Activated CD4-positive, alpha-beta T cell treated with anti-CD3 and anti-CD28 coated beads for 36 hours (primary cell): ENCODE measurements at places on chromosomes 1 and 21. TPM values are rescaled to one million over a fixed set of nuclear protein-coding genes. Genes with fewer than 3 reads are reported as not detected.
A peak's percentile ranks its signal among the peaks of the same experiment; 100 is the strongest.

DNA sequence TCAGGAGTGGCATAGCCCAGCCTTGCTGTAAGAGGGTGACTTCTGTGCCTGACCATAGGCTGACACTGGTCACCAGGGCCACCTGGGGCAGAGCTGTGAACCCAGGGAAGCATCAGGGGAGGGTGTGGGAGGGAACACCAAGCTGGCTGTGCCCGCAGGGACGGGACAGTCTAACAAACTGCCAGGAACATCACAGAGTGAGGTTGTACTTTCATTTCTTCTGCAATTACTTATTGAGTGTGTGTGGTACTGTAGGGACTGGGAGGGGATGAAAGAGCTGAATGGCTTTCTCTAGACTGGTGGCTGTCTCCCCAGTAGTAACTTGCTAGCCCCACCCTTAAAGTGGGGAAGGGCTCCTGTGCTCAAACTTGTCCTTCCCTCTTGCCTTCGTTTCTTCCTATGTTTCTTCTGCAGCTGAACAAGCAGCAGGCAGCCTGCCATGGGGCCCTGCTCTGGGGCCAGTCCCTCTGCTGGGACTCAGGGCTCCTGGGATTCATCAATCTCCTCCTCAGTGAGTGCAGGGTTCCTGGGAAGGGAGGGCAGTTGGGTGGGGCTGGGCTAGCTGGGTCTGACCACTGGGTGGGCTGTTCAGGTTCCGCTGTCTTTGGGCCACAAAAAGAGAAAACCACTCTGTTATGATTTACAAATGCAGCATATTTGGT is 39.7 kb upstream of the ETV3 start:
- no peak for DNase-seq

DNA sequence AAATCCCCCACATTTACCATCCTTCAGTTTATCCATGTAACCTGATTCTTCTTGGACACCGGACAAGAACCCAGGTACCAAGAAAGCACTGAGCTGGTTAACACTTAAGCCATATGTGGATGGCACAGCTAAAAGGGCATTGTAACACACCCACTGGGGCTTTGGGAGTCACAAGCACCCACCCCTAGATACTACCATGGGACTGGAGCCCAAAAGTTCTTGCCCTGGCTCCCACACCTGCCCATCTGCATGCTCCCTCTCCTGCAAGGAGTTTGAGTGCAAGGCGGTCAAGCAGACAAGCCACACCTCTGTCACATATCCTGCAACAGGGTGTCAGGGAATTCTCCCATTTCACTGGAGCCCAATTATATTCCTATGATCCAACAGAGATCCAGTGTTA is 270.1 kb downstream of the USH2A start:
- no peak for DNase-seq

GRCh38 chr1:231420299-231420958 is 1.7 kb downstream of the EGLN1 start:
- DNase-seq: peak; percentile 27

- no peak for DNase-seq
These were observed 20.0 kb upstream of the CD101 start for GRCh38 chr1:116981521-116982037.

GRCh38 chr21:46423546-46424038 is 35.1 kb upstream of the DIP2A start:
- no peak for DNase-seq

- no peak for DNase-seq
These were observed 79.6 kb downstream of the NKAIN1 start for GRCh38 chr1:31159869-31160611.

GRCh38 chr21:33478182-33478581 is 1.6 kb downstream of the TMEM50B start:
- DNase-seq: no peak

- peak; percentile 41 for DNase-seq
These were observed 129.2 kb downstream of the ADAMTS1 start for GRCh38 chr21:26715878-26716506.

DNA sequence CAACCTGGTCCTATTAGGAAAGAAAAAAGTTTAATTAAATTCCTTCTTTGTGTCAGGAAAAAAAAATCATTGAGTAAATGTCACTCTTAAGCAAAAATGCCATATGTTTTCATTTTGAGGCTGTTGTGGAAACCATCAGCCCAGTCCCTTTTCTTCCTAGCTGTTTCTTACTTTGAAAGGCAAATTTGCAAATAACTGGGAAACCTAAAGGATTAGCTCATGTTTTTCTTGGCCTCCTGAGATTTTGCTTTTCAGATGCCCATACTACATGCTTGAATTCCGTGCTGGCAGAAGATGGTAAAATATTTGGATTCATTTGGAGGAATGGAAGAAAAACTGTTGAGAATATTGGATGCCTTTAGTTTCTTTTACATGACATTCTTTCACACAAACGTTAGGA is 182.1 kb upstream of the ADAMTS5 start:
- DNase-seq: no peak

DNA sequence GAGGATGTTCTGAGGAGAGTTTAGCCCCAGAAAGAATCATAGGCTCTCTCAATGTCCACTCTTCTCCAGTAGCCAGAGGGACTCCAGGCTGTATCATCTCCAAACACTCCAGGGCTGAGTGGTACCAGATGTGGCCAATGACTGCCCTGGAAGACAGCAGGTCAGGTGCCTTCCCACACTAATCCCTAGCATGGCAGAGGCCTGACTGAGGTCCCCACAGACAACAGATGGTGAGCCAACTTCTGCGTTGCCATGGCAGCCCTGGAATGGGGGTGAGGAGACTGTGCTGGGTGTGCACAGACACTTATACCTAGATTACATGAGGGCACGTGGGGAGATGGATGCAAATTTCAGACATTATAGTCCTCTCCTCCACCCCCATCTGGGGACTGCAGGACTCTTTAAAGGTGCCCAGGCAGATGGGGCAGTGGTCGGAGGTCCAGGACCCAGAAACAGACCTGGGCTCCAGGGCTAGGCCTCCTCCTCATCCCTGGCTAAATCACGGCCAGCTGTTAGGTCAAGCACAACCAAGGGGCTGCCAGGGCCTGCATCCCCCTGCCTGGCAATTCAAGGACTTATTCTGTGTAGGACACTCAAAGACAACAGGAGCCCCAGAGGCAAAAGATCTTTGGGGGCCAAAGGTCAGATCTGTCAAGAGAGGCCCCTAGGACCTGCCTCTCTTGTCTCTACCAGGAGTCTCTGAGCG is 42.9 kb downstream of the CAMK2N1 start:
- DNase-seq: no peak

DNA sequence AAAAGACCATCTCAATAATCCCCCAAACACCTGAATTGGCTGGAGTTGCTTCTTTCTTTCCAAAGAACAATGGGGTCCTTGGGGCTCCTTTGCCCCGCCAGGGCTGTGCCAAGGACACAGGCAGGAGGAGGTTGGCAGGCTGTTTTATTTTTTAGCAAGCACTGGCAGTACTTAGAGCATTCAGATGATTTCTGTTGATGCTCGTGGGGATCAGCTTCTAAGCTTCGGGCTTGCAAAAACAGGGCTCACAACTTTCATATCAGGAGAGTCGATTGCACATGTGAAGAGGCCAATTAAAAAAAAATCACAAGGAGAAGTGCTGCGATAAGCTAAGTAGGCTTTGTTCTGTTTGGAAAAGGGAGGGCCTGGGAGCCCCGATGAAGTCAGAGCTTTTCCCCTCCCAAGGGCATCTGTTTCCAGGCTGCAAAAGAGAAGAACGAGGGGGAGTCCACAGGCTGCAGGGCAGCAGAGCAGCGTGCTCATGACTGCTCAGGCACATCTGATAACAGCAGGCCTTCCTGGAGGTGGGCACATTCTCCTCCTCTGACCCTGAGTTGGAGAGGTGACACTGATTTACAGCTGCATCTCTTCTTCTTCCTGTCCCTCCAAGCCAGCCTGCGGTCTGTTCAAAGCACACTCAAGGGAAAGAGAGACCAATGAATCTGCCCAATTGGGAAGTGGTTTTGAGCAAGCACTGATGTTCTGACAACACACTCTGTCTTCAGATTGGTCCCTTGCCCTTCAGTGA is 27.3 kb upstream of the BCAR3 start:
- DNase-seq: peak; percentile 26

DNA sequence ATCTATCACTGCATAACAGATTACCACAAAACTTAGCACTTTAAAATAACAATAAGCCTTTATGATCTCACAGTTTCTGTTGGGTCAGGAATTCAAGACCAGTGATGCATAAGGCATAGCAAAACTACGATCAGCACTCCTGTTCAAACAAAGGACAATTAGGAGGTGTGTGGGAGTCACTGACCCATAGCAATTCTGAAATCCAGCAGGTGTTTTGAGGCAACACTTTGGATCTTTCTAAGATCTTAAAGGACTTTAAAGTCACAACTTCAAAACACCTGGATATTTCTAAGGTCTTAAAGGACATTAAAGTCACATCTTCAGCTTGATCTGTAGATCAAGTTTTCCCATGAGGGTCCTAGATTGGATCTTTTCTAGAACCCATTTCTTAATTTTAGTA is 35.3 kb downstream of the AKT3 start:
- no peak for DNase-seq

GRCh38 chr1:79792219-79792930 is 785.8 kb upstream of the ADGRL4 start:
- DNase-seq: no peak

Gene NBPF4
- not detected for total RNA-seq

DNA sequence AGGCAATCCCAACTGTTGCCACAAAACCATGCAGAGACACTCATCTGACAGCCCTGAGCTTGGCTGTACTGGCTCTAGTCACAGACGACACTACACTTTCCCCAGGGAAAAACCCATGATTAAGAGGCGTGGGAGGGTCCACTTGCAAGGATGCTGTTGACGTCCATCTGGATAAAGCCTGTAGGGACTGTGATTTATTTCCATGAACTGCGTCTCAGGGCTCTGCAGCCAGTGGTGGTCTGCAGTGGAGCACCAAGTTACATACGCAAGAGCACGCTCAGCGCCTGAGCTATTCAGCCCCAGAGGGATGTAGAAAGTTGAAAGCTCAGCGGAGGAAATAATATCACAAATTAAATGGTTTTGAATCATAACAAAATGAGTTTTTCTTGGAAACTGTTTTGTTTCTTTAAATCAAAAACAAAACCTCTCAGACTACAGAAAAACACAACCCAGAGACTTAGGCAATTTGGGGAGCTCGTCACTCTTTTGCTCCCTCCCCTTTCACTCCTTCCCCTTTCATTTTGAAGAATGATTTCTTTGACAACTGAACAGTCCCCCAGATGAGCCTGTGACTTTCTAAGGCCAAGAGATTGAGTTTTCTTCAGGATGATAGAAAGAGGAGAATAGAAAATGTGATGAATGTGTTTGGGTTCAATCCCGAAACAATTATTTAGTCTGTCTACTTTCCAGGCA is 71.2 kb downstream of the NGF start:
- DNase-seq: no peak

GRCh38 chr1:9569267-9569666 is 19.4 kb upstream of the TMEM201 start:
- DNase-seq: no peak

- peak; percentile 30 for DNase-seq
These were observed 722 bp downstream of the LZIC start for GRCh38 chr1:9942399-9942938.

DNA sequence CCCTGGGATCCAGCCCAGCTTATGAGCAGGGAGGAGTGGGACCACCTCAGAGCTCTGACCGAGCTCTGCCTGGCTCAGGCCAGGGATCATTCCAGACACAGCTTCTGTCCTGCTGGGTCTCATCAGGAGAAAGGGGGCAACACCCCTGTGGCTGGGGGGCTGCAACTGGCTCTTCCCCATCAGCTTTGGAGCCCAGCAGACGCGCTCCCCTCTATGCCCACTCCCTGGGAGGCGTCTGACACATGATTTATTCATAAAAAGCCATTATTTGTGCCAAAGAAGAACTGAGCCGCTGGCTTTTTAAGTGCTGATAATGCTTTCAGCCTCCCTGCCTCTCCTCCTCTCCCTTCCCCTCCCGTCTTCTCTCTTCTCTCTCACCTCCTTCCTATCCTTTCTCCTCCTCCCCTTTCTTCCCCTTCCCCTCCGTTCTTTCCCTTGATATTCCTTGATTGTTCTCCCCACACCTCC is 25.0 kb downstream of the FOXO6 start:
- no peak for DNase-seq

DNA sequence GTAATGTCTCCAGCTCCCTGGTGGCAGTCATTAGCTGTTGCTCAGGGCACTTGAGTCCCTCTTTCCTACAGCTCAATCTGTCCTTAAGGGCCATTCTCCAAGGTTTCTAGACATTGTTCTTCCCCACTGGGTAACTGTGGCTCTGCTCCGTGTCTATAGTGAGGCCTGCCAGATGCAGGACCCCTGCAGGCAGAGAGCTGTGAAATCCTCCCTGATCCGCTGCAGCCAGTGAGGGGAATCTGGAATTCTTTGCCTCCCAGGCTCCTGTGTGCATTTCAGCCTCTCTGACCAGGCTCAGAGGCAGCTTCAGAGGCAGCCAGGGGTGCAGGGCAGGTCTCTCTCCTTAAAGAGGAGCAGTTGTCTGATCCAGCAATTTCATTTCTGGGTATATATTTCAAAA is 14.4 kb upstream of the IGSF21 start:
- no peak for DNase-seq

DNA sequence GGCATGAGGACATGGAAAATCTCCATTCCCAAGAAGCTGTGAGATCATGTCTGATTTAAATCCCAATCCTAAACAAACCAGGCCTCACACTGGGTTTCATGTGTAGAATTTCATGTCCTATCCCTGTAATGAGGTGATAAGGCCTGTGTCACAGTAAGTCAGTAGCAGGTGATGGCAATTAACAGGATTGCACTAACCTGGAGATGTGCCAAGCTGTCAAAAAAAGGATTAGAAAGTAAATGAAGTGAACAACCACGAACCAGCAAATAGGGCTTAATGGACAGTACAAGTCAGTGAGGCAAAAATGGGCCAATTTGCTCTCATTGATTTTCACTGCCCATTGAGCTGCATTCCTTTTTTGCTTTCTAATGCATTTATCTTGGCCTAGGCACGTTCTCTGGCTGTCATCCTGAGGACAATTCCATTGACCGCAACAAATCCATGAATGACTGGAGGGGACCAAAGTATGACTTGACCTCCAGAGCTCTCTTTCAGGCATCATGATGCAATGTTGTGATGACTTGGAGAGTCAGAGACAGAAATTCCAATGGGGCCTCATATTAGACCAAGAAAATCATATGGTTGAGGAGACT is 673.6 kb upstream of the ADGRL2 start:
- DNase-seq: no peak

Gene CHIA
- total RNA-seq: not detected

Gene NKAIN1
- total RNA-seq: not detected

Gene AGT
- total RNA-seq: not detected

Gene DCLRE1B
- total RNA-seq: 21.8 TPM

DNA sequence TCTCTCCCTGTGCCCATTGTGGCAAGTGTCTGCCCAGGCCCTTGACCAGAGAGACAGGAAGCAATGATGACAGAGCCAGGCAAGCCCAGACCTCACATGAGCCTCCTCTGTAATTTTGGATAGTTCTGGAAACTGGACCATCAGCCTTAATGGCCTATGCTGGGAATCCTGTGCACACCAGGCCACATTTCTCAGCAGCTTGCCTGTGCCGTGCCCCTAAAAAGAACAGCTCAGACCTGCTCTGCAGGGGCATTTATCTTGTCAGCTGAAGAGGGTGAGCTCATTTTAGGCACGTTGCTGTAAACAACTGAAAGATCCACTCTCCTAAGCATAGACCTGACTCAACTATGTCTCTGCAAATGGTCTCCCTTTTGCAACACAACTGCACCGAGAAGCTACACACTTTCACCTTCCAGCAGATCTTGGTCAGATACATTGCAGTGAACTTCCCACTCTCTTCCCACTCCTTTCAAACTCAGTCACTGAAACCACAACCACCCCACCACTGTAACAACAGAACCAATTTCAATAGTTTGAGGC is 53.5 kb upstream of the BACH1 start:
- DNase-seq: peak; percentile 53
